A549 treated with RU486 at 1 μM for 4 hours (cell line): ENCODE measurements at places on chromosomes 3 and 15. TPM values are rescaled to one million over a fixed set of nuclear protein-coding genes. Genes with fewer than 3 reads are reported as not detected.

Gene LRRC49
- total RNA-seq = 3.5 to 5.3 TPM (median 4.8 TPM) in 5 replicates

Gene SKIL
- 13.4 to 31.9 TPM (median 25.9 TPM) in 5 replicates for total RNA-seq

Gene FGF12
- total RNA-seq = 0.37 to 0.94 TPM (median 0.73 TPM) in 5 replicates

Gene TOP2B
- 47.1 to 86.4 TPM (median 69.3 TPM) in 5 replicates for total RNA-seq

Gene PRR23B
- not detected in 5 replicates for total RNA-seq

Gene EXD1
- total RNA-seq = not detected in 5 replicates

Gene COL7A1
- 122 to 212 TPM (median 173 TPM) in 5 replicates for total RNA-seq

Gene ACTC1
- 0.14 to 0.48 TPM (median 0.33 TPM) in 5 replicates for total RNA-seq

Gene UBE2Q2
- 30.8 to 40.0 TPM (median 38.5 TPM) in 5 replicates for total RNA-seq

Gene CKMT1B
- total RNA-seq = 2.9 to 6.1 TPM (median 3.4 TPM) in 5 replicates

Gene TRMT10C
- total RNA-seq = 19.8 to 41.7 TPM (median 35.9 TPM) in 5 replicates

Gene CLDN1
- 15.7 to 34.1 TPM (median 28.5 TPM) in 5 replicates for total RNA-seq

Gene PTH1R
- total RNA-seq = 0.07 to 0.67 TPM (median 0.47 TPM) in 5 replicates

Gene TRNT1
- 25.0 to 36.2 TPM (median 33.8 TPM) in 5 replicates for total RNA-seq
